ENCODE measurements at places on chromosomes 4 and X.

DNA sequence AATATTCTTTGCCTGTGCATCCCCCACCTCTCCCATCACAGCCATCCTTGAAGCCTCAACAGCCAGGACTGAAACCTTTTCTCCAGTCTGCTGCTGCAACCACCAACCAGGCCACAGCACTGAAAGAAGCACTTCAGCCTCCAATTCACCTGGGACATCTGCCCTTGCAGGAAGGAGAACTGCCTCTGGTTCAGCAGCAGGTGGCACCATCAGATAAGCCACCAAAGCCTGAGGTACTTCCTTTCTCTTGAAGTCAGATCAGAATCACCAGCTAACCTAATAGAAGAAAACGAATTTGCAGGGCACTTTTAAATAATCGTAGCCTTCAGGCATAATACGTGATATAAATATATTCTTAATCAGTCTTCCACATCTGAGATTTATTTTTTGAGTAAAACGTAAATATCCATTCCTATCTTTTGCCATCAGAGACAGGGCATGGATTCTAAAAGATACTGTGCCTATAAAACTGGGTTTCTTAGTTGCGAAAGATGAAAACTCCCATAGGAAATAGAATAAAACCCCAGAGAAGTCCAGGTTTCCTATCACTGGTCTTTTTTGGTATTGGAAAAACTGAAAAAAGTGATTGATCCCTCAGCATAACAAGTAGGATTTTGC, 9.5 kb downstream of the AMBN start:
- peak; percentile 24 for DNase-seq

GRCh38 chr4:83011689-83012199, 1.1 kb upstream of the LIN54 start:
- no peak for DNase-seq

DNA sequence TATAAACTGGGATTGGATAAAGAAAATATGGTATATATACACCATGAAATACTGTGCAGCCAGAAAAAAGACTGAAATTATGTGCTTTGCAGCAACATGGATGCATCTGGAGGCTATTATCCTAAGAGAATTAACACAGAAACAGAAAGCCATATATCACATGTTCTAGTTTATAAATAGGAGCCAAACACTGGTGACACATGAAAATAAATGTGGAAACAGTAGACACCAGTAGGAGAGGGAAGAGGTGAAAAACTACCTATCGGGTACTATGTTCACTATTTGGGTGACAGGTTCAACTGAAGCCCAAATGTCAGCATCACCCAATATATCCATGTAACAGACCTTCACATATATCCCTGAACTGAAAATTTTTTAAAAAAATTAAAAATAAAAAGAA, 725.1 kb downstream of the C4orf33 start:
- DNase-seq, result no peak

GRCh38 chr4:120056246-120056645, 10.4 kb downstream of the MAD2L1 start:
- no peak for DNase-seq

DNA sequence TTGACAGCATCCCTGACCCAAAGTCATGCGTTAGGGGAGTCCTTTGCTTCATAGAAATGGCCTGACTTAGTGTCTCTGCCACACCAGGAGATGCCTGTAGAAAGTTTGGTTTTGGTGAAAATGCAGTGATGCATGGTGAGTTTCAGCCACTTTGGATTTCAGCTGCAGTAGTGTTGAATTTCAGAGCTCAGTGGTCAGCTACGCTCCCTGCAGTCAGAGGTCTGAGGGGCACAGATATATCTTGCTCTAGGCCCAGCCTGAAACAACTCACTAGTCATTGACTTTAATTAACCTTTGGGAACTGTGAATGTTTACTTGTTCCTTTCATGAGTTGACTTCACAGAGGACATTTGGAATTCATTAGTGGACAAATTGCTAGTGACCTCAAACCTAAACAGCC, 17.5 kb downstream of the RBMX2 start:
- DNase-seq, result no peak

- no peak for DNase-seq
Observed at GRCh38 chr4:15847746-15848145, 69.6 kb downstream of the CD38 start.

DNA sequence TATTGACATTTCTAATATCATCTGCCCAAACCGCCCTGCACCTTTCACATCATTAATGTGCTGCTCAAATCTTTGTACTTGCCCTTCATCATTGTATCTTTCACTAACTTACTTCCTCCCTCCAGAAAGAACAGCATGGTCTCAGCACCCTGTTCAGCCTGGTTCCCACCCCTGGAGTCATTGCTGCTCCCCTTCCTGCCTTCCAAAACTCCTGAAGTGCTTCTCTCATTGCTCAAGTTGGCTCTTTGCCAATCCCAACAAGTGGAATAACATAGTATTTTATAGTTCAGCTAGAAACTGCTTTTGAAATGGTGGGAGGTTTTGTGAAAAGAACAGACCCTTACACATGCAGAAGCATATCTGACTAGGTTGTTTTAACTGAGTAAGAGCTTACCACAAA, 14.0 kb upstream of the TTC29 start:
- no peak for DNase-seq

DNA sequence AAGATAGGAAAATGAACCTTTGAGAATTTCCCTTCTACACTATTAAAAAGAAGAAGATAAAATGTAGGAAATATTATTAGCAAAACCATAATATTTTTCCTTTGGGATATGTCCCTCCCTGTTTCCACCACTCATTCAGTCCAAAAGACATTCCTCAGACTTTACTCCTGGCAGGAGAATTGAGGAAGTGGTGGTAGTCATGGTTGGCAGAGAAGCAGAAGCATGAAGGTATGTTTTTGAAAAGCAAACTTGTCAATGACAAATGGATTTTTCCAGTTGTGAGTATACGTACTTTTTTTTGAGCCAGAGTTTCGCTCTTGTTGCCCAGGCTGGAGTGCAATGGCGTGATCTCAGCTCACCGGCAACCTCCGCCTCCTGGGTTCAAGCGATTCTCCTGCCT, 13.7 kb downstream of the STAG2 start:
- DNase-seq, result no peak

- DNase-seq, result no peak
Observed at GRCh38 chr4:7422898-7423180, 11.9 kb downstream of the PSAPL1 start.

DNA sequence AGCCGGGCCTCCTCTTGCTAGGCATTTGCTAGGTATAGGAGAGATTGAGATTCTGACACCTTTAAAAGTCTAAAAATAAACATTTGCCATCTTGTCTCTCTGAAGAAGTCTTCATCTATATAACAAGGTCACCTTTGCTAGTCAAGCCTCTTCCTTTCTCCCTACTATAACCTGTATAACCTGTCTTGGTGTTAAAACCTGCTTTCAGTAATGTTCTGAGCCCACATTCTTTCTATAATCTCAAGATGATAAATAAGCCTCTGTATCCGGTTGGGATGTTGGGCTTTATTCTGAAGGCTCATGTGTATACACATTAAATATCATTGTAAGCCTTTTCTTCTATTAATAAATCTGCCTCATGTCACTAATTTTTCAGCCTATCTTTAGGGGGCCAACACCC, 10.2 kb downstream of the ASIC5 start:
- DNase-seq, result no peak

DNA sequence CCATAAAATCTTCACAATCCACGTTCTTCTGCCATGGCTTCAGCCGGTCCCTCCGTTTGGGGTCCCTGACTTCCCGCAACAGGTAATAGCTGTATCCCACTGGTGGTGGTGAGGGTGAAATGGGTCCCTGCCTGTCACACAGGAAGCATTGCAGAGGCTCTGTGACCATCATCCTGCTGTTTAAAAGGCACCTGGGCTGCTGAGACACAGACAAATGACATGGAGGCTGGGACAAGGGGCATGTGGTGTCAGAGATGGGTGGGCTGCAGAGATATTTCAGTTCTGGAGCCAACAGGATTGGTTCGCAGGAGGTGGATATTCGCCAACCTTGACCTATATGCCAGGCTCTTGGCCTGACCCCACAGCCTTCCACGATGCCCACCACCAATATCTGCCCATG, 82.1 kb downstream of the JAKMIP1 start:
- no peak for DNase-seq

All from stimulated activated CD8-positive, alpha-beta memory T cell treated with anti-CD3 and anti-CD28 coated beads, Interleukin-4, amount 100 ng/mL, for 4 hours (primary cell).